Inflammatory macrophage treated with lipopolysaccharide for 4 hours (primary cell): ENCODE measurements at places on chromosomes 2 and 18.
A peak's percentile ranks its signal among the peaks of the same experiment; 100 is the strongest.

DNA sequence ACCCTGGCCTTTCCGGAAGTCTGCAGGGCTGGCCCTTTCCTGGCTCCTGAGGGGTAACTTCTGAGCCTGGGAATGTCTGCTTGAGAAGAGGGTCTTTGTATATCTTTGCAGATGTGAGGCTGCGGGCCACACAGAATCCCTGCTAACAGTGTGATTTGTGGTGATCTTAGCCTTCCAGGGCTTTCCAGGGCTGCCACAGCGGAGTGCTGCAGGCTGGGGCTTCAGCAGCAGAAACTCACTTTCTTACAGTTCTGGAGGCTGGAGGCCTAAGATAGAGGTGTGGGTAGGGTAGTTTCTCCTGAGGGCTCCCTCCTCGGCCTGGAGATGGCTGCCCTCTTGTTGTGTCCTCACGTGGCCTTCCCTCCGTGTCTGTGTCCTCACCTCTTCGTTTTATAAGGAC is 294.7 kb upstream of the HS6ST1 start:
- no peak for DNase-seq

- no peak for DNase-seq
Measured at GRCh38 chr2:221255862-221256261, 316.2 kb downstream of the EPHA4 start.

GRCh38 chr2:99928470-99929053 is 213.8 kb downstream of the AFF3 start:
- peak; percentile 32 for DNase-seq

GRCh38 chr18:43751203-43751602 is 473.9 kb upstream of the SYT4 start:
- DNase-seq: no peak

DNA sequence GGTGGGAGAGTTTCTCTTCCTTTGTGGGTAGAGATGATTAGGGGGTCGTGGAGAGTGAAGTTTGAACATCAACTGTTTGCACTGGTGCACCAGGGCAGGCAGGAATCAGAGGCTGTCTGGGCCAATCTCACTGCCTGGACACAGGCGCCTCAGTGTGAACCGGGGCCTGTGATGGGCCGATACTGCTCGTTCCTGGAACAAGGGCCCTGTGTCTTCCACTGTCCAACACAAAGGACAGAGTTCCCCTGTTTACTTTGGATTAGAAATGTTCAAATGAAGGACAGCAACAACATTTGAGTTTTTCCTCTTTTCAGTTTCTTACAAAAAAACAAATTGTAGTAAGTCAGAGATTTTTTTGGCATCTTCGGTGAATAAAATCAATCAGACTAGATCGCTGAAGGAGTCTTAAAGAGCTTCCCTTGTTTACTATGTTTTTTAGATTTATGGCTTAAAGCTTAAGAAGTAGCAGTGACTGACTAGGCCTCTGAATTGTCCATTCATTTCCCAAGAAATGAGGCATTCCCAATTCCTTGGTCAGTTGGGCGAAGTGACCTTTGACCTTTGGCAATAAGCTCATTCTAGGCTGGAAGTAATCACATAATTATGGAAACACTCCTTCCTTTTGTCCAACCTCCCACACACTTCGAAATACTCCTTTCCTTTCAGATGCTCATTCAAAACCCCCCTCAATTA is 11.6 kb upstream of the TGFA start:
- DNase-seq: no peak

- DNase-seq: no peak
Measured at GRCh38 chr2:67834482-67834881, 228.3 kb downstream of the C1D start.

GRCh38 chr2:133654949-133655348 is 86.7 kb upstream of the NCKAP5 start:
- peak; percentile 13 for DNase-seq

DNA sequence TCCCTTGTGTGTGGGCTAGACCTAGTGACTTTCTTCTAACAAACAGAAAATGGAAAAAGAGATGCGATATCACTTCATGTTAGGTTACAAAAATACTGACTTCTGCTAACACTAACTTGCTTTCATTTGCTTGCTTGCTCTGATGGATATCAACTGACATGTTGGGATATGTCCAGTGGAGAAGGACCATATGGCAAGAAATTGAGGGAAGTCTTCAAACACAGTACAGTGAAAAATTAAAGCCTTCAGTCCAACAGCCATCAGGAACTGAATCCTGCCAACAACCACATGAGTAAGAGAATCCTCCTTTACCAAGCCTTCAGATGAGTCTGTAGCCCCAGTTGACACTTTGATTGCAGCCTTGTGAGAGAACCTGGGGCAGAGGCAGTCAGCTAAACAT is 143.9 kb downstream of the MAIP1 start:
- no peak for DNase-seq

- no peak for DNase-seq
Measured at GRCh38 chr2:27710640-27711430, 47.1 kb downstream of the SLC4A1AP start.

DNA sequence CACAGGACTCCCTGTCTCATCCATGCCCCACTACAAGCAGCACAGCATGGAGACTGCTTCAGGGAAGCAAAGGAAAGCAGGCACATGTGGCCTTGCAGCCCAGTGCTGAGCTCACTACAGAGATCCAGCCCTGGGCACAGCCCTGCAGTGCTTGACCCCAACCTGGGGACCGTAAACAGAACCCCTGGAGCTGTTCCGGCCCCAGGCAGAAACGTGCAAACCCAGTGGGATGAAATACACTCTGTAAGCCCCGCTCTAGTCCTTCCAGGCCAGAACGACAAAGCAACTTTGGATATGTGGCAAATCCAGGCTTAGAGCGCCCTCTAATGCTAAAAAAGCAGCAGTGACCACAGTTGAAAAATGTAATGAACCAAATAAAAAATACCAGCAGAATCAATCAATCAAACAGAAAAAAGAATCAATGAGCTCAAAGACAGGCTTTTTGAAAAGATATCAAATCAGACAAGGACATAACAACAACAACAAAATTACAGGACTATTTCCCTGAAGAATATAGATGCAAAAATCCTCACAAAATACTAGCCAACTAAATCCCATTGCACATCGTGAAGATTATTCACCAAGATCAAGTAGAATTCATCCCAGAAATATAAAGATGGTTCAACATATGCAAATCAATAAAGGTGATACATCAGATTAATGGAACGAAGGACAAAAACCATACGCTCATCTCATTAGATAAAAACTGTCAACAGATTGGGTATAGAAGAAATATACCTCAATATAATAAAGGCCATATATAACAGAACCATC is 45.6 kb downstream of the ZNF519 start:
- peak; percentile 28 for DNase-seq

- DNase-seq: no peak
Measured at GRCh38 chr2:216920143-216920876, 60.4 kb upstream of the TNP1 start.

DNA sequence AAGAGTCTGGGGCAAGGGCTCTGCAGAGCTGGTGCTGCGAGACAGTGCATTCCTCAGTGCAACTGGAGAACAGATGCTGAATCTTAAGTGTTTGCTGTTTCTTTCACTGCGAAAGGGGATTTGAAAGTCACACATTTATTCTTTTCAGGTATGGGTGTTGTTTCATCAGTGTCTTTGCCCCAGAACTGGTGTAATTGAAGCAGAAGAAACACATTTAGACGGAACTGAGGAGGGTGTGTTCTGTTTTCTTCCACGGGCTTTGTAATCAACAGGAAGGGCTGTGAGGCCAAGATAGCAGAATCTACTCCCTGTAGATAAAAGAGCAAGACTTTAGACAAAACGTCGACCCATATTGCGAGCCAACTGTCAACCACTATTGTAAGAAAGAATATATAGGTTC is 151.9 kb downstream of the EPHA4 start:
- no peak for DNase-seq

DNA sequence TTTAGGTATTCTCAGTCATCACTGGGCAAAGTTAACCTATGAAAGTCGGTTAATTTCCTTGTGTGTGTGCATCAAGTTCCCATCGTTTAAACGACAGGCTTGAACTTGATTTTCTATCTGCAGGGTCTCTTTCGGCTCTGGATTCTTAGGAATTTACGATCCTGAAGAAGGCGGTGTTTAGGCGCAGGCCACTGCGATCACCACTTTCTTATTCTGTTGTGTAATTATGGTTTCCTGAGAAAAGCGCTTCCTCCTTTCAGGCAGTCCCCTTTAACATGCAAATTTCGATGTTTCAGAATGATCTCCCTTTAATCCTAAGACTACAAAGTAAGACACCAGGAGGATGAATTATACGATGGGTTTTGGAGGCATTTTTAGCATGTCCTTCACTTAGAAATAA is 27.9 kb upstream of the MBP start:
- peak; percentile 86 for DNase-seq

GRCh38 chr2:198279026-198279425 is 474.6 kb downstream of the PLCL1 start:
- no peak for DNase-seq

GRCh38 chr18:70188113-70188512 is 17.4 kb downstream of the RTTN start:
- peak; percentile 22 for DNase-seq

DNA sequence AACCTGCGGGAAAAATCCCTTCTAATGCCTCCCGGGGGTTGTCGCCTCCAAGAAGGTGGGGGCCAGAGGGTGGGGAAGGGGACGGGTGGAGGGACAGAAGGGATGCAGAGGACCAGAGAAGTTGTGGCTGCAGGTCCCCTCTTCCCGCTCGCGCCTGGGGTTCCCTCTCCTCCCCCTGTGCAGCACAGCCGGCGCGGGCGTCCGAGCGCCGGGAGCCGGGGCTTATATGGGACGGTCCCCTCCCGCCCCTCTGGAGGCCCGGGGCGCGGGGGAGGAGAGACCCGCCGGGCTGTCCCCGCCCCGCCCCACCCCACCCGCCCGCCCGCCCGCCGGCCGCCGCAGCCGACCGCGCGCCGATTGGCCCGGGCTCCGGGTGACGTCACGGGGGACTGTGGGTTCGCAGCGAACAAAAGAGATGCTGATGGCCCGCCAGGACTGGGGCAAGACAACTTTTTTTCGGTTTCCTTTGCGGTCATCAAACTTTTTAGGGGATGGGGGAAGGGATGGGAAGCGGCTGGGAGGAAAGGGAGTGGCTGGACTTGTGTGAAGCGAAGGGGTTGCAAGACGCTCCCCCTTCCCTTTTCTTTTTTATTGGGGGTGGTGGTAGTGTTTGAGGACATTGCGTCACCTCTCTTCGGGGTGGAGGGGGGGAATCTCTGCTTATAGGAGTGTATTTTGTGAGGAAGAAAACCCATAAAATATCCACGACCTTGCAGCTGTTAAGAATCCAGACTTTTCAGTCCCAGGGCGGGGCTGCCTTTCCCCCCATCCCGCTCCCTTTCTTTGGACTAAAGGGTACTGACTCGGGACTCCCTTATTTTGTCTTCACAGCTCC is at the start of gene FN1:
Gene FN1 (minus strand): TSS at position 199 of the 835 bp plus-strand sequence. CDS start 266 bp downstream, outside the sequence.
- DNase-seq: peak; percentile 86
